Retinal pigment epithelial cell (primary cell): ENCODE measurements at places on chromosomes 3 and 15.
A peak's percentile ranks its signal among the peaks of the same experiment; 100 is the strongest.

DNA sequence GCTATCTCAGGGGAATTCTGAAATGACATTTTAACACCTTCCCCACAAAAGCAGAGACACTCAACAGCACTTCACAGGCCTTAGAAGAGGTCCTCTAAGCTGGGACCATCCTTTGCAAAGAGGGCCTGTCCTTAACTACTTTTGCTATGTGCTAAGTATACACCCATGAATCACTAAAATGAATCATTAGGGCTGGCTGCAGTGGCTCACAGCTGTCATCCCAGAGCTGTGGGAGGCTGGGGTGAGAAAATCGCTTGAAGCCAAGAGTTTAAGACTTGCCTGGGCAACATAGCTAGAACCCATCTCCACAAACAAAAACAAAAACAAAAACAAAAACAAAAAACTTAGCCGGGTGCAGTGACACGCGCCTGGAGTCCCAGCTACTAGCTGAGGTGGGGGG, 53.9 kb upstream of the MELTF start:
- DNase-seq = peak; percentile 4

- peak; percentile 31 for DNase-seq
Observed at GRCh38 chr3:118628704-118629341, 405.8 kb downstream of the IGSF11 start.

DNA sequence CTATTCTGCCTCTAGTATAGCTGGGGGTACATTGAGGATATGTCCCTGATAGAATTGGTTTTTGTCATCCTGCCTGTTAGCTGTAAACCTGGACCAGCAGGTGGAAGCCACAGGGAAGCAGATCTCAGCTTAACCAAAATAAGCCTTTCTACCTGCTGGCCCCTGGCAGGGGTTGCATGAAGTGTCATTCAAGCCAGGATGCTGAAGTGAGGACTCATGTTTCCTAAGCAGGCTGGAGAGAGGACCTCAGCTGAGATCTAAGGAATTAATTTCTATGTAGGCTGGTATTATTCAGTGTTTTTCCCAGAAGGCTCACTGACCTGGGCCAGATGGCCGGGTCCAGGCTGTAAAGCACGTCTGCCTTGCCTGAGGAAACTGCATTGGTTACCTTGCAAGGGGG, 128.9 kb downstream of the MEGF11 start:
- DNase-seq = no peak

GRCh38 chr15:34359416-34359815, 7.6 kb downstream of the LPCAT4 start:
- no peak for DNase-seq

DNA sequence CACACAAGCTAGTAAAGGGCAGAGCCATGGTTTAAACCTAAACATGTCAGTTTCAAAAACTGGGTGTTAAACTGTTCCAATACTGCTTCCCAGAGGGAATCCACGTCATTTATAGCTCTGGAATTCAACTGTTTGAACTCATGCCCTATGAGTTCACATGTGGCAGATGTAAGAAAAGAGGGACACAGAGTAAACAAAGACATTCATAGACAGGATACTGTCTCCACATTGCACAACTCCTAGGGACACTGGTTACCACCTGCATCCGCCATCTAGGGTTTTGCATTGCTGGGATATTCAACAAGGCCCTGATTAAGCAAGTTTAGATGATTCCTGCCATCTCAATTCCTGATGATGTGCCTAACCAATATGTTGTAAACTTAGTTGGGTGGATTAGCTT, 134.1 kb upstream of the COL8A1 start:
- DNase-seq = no peak

GRCh38 chr3:65078748-65079147, 390.9 kb upstream of the ADAMTS9 start:
- no peak for DNase-seq

DNA sequence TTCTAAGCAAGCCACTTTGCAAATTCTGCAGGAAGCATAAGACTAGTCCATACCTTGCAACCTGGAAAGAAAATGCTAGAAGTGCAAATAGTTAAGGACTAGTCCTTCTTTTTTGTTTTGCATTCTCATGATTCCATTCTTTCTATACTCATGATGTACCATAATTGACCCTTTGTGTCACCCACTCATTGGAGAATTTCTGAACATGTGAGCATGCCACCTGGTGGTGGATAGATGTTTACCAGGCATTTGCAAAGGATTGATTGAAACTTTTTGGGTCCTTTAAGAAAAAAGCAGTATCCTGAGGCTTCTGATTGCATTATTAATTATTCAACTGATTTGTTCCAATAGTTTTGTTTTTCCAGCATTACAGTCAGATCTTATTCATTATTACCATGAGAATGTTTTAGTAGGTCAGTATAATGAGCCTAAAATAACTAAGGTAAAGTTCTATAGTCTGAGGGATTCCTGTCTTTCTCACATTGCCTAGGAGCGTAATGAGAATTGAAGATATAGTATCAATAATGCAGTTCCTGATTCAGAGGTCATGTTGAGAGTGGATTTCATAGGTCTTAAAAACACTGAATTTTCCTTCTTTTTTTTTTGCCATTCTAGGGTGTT, 20.2 kb upstream of the DIPK2A start:
- DNase-seq = no peak

DNA sequence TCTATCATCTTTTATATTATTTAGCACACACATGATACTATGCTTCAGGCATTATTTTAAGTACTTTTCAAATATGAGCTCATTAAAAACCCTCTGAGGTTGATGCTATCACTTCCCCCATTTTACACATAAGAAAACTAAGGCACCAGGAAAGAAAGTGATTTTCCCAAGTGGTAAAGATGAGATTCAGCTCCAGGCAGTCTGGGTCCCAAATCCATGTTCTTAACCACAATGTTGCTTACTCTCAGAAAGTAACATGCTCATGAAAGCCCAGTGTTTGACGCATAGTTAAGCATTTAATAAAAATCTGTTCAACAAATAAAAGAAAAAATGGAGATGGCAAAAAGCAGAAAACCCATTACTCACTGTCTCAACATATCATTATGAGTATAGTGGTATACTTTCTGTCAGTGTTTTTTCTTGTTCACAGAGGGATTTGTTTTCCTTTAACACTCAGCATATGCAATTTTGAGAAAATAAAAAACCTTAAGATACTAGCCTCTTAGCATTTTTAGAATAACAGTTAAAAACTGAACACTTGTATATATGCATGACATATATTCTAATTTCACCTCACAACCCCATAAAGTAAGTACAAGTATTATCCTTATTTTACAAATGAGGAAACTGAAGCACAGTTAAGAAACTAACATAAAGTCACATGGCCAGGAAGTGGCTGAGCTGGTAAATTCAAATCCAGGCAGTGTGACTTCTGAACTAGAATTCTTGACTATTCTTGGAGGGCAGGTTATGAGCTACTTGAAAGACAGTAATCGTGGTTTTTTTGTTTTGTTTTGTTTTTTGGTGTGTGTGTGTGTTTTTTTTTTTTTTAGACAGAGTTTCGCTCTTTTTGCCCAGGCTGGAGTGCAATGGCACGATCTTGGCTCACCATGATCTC, 10.4 kb downstream of the PEAK1 start:
- no peak for DNase-seq

DNA sequence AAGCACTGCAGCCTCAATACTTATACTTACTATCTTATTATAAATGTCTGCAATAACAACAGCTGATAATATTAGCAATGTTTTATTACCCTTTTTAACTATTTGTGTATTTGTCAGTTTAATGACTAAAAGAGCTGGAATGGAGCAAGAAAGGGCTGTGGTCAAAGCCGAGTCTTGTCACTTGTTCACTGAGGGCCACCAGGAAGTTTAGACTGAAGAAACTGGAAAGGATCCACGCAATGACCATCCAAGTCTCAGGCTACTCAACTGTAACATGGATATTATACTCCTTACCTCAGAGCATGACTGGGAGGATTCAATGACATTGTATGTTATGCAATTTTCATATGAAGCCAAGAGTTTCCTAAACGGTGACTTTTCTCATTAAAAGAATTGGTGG, 90.4 kb downstream of the TJP1 start:
- no peak for DNase-seq
